ENCODE measurements at places on chromosomes 7 and 10.

DNA sequence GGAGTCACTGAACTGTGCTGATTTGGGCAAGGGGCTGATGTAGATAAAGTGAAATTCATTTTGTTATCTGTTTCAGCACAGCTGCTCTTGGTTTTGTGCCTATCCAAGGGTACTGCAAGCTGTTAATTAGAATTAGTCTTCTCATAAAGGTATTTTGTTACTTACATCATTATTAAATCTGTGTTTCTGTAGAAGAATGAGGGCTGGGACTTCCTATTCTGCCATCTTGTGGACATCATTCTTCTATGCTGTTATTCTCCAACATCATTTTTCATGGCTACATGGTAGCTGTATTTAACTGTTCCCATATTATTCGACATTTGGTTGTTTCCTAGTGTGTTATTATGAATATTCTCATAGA is 76.2 kb upstream of the CCDC71L start:
- H3K36me3 ChIP-seq: no peaks in the 10 kb centered on the region
- no peak for DNase-seq
- H3K27me3 ChIP-seq: no peaks in the 10 kb centered on the region
- H3K4me3 ChIP-seq: no peak overlapping the region
- H3K27ac ChIP-seq: no peak overlapping the region
- H3K4me1 ChIP-seq: no peaks in the 10 kb centered on the region

DNA sequence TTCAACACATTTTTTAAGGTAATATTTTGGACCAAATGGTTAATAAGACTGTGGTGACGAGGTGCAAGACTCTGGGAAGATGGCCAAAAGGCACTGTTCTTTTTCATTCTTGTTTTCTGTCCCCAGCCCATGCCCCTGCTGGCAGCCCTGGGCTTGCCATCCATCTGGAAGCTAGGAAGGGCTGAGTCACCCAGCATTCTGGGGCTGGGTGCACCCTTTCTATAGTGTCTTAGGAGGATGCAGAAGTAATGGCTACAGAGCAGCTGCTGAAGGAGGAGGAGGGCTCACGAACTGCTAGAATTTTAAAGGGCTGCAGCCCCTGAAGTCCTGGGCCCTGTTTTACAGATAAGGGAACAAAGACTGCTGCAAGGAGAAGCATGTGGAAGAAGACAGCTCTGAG is 42.8 kb upstream of the ZNF32 start:
- no peak overlapping the region for H3K27ac ChIP-seq
- H3K27me3 ChIP-seq: no peaks in the 10 kb centered on the region
- H3K4me1 ChIP-seq: no peaks in the 10 kb centered on the region
- H3K36me3 ChIP-seq: no peaks in the 10 kb centered on the region
- H3K4me3 ChIP-seq: no peak overlapping the region

DNA sequence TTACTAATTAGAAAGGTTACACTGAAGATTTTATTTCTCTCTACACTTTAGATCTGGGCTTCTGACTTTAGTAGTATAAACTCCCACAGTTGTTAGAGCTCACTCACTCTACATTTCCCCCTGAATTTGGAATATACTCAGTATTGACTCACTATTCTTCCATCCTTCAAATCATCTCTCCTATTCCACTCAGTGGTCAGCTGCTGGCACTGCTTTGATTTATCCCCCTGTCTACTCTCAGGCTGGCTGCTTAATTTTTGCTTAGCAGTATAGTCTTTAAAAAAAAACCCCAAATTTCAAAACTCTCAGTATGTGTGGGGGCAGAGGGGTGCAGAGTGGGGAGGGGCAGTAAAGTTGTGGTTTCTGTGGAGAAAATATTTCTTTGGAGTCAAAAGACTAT is 68.9 kb downstream of the CDK6 start:
- no peak for DNase-seq
- H3K27ac ChIP-seq: no peak overlapping the region
- no peak overlapping the region for H3K4me3 ChIP-seq
- peaks cover 61% of the 10 kb centered on the region for H3K36me3 ChIP-seq

DNA sequence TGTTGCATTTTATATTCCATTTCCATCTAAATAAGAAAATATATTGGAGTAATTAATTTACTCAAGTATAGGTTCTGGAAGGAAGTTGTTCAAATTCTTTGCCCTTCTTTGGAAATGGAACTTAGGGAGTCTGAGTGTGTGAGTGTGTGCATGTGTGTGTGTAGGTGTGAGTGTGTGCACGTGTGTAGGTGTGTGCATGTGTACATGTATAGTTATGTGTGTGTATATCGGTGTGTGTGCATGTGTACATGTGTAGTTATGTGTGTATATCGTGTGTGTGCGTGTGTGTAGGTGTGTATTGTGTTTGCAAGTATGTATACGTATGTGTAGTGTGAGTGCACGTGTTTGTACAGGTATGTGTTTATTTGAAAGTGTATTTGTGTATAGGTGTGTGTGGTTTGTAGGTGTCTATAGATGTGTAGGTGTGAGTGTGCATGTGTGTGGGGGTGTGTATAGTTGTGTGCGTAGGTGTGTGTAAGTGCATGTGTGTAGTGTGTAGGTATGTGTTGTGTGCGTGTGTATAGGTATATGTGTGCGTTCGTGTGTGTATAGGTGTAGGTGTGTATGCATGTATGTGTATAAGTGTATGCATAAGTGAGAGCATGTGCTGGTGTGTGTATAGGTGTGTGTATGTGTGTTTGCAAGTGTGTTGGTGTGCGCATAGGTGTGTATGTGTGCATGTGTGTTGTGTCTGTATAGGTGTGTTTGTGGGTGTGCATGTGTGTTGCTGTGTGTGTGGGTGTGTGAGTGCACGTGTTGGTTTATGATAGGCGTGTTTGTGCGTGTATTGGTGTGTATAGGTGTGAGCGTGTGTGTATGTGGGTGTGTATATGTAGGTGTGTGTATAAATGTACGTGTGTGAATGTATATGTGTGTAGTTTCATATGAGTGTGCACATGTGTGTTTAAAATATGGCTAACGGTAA is 266.2 kb downstream of the CAMK1D start:
- no peak overlapping the region for H3K27ac ChIP-seq
- H3K36me3 ChIP-seq: no peaks in the 10 kb centered on the region
- no peak overlapping the region for H3K4me3 ChIP-seq
- DNase-seq: no peak
- no peaks in the 10 kb centered on the region for H3K4me1 ChIP-seq

- no peaks in the 10 kb centered on the region for H3K27me3 ChIP-seq
- H3K4me1 ChIP-seq: no peaks in the 10 kb centered on the region
- DNase-seq: no peak
- no peak overlapping the region for H3K4me3 ChIP-seq
These were observed 296.2 kb upstream of the MGMT start for GRCh38 chr10:129170812-129171211.

GRCh38 chr10:121709675-121710073 is 111.4 kb upstream of the FGFR2 start:
- H3K27ac ChIP-seq: peak overlapping the region; percentile 76
- no peaks in the 10 kb centered on the region for H3K27me3 ChIP-seq
- DNase-seq: no peak
- no peaks in the 10 kb centered on the region for H3K36me3 ChIP-seq
- H3K4me3 ChIP-seq: peak overlapping the region; percentile 45

GRCh38 chr7:155590215-155591018 is 44.1 kb upstream of the CNPY1 start:
- no peak overlapping the region for H3K4me3 ChIP-seq
- no peaks in the 10 kb centered on the region for H3K36me3 ChIP-seq
- DNase-seq: no peak
- H3K27me3 ChIP-seq: peaks cover 22% of the 10 kb centered on the region

GRCh38 chr10:128025437-128025836 is 100.8 kb downstream of the MKI67 start:
- no peak overlapping the region for H3K4me3 ChIP-seq
- H3K36me3 ChIP-seq: no peaks in the 10 kb centered on the region
- DNase-seq: no peak
- no peak overlapping the region for H3K27ac ChIP-seq
- H3K4me1 ChIP-seq: peaks cover 35% of the 10 kb centered on the region
- H3K27me3 ChIP-seq: no peaks in the 10 kb centered on the region

GRCh38 chr10:126730856-126731609 is 60.5 kb upstream of the C10orf90 start:
- DNase-seq: no peak
- no peaks in the 10 kb centered on the region for H3K4me1 ChIP-seq
- H3K36me3 ChIP-seq: no peaks in the 10 kb centered on the region
- H3K4me3 ChIP-seq: no peak overlapping the region
- no peaks in the 10 kb centered on the region for H3K27me3 ChIP-seq

- no peak overlapping the region for H3K27ac ChIP-seq
- 0 out of 2 replicates have a peak, but pooled peaks cover 3% of the 10 kb centered on the region for H3K4me1 ChIP-seq
- DNase-seq: no peak
- no peak overlapping the region for H3K4me3 ChIP-seq
These were observed 3.5 kb upstream of the C7orf25 start for GRCh38 chr7:42915356-42915755.

DNA sequence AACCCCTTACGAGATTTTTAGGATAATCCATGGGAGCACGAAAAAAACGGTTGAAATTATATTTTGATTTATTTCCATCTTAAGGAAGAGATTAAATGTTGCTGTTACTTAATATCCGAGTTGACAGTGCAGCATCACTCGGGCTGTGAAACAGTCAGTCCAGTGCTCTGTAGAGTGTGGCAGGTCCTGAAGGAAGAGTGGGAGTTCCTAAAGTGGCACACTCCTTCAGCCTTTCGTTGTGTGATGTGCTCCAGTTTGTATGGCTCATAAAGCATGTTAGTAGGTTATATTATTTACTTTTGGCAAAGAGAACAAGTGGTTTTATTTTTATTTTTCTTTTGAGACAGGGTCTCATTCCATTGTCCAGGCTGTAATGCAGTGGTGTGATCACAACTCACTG is 358.3 kb downstream of the AUTS2 start:
- H3K4me1 ChIP-seq: peaks cover 22% of the 10 kb centered on the region
- H3K27me3 ChIP-seq: no peaks in the 10 kb centered on the region
- H3K4me3 ChIP-seq: no peak overlapping the region
- H3K36me3 ChIP-seq: no peaks in the 10 kb centered on the region
- no peak overlapping the region for H3K27ac ChIP-seq

GRCh38 chr10:79133416-79133815 is 64.7 kb downstream of the ZMIZ1 start:
- peaks cover 3% of the 10 kb centered on the region for H3K36me3 ChIP-seq
- peak; percentile 64 for DNase-seq
- no peak overlapping the region for H3K4me3 ChIP-seq
- peaks cover 70% of the 10 kb centered on the region for H3K4me1 ChIP-seq
- H3K27me3 ChIP-seq: no peaks in the 10 kb centered on the region
- H3K27ac ChIP-seq: peak overlapping the region; percentile 36

DNA sequence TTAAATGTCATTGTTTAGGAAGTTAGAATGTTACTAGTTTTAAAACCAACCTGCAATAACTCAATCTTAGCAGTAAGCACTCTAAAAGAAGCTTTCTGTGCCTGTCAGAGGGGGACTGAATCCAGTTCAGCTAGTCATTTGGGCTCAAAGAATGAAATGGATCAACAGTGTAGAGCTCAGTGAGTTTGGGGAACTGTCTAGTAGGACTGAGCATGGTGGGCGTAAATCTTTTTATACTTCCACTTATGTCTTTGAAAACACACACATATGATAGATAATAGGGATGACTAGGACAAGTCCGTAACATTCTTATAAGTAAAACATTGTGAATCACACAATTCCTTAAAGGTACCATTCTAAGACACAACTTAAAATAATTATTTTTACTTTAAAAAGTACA is 11.5 kb downstream of the GSAP start:
- no peak for DNase-seq
- no peaks in the 10 kb centered on the region for H3K36me3 ChIP-seq
- no peaks in the 10 kb centered on the region for H3K4me1 ChIP-seq
- no peaks in the 10 kb centered on the region for H3K27me3 ChIP-seq
- no peak overlapping the region for H3K27ac ChIP-seq

GRCh38 chr7:117143066-117143465 is 179.8 kb downstream of the WNT2 start:
- no peaks in the 10 kb centered on the region for H3K27me3 ChIP-seq
- H3K36me3 ChIP-seq: peaks cover 6% of the 10 kb centered on the region
- H3K27ac ChIP-seq: no peak overlapping the region
- H3K4me3 ChIP-seq: no peak overlapping the region
- H3K4me1 ChIP-seq: no peaks in the 10 kb centered on the region

DNA sequence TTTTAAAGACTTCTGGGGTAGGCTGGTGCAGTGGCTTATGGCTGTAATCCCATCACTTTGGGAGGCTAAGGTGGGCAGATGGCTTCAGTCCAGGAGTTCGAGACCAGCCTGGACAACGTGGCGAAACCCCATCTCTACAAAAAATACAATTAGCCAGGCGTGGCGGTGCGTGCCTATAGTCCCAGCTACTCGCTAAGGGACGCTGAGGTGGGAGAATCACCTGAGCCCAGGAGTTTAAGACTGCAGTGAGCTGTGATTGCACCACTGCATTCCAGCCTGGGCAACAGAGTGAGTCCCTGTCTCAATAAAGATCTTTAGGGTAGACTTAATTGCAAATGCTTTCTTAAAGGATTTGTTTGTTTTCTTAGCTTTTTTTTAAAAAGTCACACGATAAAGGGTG is 29.3 kb downstream of the PTPN12 start:
- H3K4me3 ChIP-seq: no peak overlapping the region
- peaks cover 16% of the 10 kb centered on the region for H3K36me3 ChIP-seq
- no peak for DNase-seq
- H3K27me3 ChIP-seq: no peaks in the 10 kb centered on the region

- H3K4me1 ChIP-seq: peaks cover 10% of the 10 kb centered on the region
- DNase-seq: no peak
- H3K4me3 ChIP-seq: no peak overlapping the region
- H3K27me3 ChIP-seq: no peaks in the 10 kb centered on the region
- no peaks in the 10 kb centered on the region for H3K36me3 ChIP-seq
- no peak overlapping the region for H3K27ac ChIP-seq
These were observed 278.8 kb downstream of the KIF20B start for GRCh38 chr10:89980166-89980565.

DNA sequence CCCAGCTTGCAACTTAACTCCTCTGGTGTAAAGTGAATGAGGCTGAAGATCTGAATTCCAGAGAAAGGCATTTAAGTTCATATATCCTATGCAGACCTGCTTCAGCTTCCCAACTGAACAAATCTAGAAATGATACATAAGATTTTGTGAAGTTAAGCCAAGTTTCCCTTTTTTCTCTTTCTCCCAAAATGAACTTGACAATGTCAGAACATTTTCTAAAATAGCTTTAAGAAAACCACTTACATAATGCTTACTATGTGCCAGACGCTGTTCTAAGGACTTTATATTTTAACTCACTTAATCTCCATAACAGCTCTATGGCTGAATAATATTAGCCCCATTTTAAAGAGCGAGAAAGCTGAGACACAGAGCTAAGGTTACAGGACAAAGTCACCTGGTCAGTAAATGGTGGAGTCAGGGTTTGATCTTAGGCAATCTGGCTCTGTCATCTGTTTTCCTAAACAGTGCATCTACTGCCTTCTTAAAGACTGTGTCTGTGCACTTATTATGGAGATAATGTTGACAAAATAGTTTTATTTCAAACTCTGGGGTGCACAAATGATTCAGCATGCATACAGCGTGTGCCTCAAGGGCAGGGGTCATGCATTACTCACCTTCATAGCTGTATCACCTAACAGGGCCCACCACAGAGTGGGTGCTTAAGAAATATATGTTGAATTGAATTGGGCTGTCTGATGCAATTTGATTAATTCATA is 66.8 kb downstream of the RHOBTB1 start:
- peaks cover 3% of the 10 kb centered on the region for H3K36me3 ChIP-seq
- no peak overlapping the region for H3K4me3 ChIP-seq
- H3K4me1 ChIP-seq: no peaks in the 10 kb centered on the region
- H3K27ac ChIP-seq: no peak overlapping the region
- no peak for DNase-seq

Data from SJCRH30 (cell line).